Erythroblast (primary cell): ENCODE measurements at places on chromosomes 2 and 18.

- no peak for DNase-seq
Measured at GRCh38 chr18:58761970-58762780, 90.9 kb downstream of the MALT1 start.

DNA sequence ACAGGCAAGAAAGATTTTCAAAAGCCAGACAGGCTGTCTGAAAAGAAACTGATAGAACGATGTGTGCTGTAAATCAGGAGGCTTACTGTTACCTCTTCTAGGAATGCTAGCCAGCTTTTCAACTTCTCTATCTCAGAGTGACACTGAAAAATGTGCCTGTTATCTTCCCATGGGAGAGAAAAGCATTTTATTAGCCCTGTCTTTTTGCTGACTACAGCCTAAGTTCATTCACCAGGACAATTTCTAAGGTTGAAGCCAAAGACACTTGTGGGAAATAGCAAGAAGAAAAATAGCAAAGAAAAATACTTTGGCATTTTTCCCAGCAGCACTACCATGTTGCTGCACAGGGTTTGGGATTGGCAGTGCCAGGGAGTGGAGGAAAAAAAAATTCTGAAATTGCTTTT, 34.0 kb downstream of the ABCB11 start:
- DNase-seq = no peak

- no peak for DNase-seq
Measured at GRCh38 chr2:65974067-65974723, 460.7 kb upstream of the MEIS1 start.

GRCh38 chr2:11571170-11571569, 37.3 kb downstream of the GREB1 start:
- DNase-seq = no peak

- DNase-seq = peak; percentile 43
Measured at GRCh38 chr2:26577442-26578112, 63.6 kb downstream of the CIB4 start.
